ENCODE measurements at places on chromosomes 2 and 18. TPM values are rescaled to one million over a fixed set of nuclear protein-coding genes. Genes with fewer than 3 reads are reported as not detected.

Gene SCYGR2
- not detected for total RNA-seq

DNA sequence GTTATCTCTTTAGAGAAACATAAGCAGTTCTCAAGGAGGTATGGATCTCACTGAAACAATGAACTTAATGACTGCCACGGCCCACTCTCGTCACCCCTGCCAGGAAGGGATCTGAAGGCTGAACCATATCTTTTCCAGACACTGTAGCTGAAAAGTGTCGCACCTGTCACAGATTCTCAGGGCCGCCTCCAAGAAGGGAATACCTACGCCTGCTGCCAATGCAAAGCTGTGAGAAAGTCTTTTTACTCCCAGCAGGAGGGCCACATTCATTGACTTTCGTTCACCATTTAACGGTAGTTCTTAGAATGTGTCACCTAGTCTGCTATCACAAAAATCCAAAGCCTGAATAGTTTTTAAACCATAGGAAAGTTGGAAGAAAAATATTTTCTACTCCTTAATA lies 66.7 kb upstream of the SH3BP4 start:
- no peak for DNase-seq

DNA sequence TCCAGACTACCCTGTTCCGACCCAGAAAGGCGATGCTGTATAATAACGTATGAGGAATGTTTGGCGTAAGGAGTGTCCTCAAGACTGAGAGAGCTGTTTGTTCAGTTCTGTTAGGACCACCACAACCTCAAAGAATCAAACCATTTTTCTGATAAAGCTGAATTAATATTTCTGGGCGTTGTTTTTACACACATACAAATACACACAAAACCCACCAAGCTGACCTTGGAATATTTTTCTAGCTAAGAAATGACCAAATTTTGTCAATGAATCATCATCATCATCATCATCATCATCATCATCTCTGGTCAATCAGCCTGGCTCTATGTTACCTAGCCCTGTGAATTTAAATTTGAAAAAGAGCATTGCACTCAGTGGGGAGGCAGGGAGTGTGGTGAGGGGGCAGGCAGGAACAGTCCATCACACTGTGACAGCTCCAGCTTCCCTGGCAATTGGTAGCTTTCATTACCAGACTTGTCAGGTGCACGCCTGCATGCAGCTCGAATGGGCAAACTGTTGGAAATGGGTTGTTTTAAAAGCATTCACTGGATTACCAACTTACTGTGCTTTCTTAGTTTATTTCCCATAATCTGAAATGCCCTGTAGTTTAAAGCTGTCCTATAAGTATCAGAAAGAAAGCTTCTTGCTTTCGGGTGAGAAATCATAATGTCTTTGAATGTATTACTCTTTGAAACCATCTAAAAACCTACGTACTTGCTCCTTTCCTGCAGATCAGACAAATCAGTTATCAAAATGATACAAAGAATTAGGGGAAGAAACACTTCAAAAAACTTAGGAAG lies 6.9 kb upstream of the POU3F3 start:
- no peak for DNase-seq

Gene AFF3
- 0.53 TPM for total RNA-seq

GRCh38 chr18:46756025-46756558 lies 761 bp downstream of the ST8SIA5 start:
- DNase-seq = no peak

Gene OST4
- 353 TPM for total RNA-seq

Gene CPLX4
- total RNA-seq = not detected

Gene LBX2
- 0.38 TPM for total RNA-seq

Gene KCTD1
- 4.2 TPM for total RNA-seq
